DMS 273 treated with DMSO at 0.1 percent for 48 hours (cell line): ENCODE measurements at places on chromosomes 1 and 21.
A peak's percentile ranks its signal among the peaks of the same experiment; 100 is the strongest.

DNA sequence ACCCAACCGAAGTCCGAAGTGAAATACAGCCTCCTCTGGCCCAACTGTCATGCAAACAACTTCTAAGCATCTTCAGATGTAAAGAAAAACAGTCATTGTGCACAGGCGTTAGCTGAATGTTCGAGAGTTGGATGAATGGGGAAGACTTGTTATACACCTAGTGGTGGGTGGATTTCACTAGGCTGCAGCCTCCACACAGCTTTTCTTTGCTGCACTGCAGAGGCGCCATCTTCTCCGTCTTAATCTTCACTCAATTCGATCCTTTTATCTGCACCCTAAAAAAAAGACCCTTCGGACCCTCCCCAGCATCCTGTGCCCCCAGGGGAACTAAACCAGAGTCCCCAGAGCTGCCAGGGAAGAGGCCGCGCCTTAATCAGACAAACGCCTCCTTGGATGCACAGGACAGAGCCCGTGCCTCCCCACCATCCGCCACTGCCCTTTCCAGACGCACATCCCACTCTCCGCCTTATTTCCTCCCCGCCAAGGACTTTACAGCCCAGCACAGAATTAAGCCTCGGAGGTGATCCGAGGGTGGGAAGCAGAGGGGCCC lies 1.4 kb downstream of the APP start:
- peak; percentile 43 for DNase-seq

GRCh38 chr1:169201084-169201619 lies 94.7 kb downstream of the ATP1B1 start:
- no peak for DNase-seq

DNA sequence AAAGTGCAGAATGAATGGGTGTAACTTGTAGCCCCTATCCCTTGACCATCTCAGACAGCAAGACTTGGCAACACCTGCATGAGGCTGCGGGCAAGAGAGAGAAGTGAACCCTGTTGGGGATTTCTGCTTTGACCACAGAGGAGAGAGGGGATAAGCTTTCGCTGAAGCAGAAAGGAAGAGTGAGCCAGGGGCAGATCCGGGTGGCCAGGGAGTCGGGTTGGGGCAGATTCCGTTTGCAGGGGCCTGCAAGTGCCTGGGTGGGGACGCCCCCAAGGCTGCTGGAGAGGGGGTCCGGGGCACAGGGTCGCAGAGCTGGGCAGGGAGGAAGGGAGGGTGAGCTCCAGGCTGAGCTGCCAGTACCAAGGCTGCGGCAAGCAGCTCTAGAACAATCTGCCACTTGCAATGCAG lies 25.3 kb upstream of the PIK3CD start:
- no peak for DNase-seq

DNA sequence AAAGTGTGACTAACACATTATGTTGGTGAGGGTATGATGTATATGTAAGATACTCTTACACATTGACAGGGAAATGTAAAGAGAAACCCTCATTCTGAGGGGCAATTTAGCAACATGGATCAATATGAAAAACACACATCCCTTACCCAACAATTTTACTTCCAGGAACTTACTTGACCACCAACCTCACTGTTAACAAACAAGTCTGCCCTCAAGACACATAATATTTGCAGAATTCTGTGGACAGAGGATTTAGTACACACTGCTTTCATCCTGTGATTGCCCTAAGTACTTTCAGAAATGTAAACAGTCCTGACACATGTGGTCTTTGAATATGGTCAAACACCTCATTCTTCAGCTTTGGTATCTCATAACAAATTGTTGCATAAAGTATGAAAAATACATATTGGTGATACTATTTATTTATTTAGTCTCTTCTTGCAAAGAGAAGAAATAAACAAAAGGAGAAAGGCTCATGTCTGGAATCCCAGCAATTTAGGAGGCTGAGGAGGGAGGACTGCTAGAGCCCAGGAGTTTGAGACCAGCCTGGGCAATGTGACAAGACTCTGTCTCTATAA lies 6.9 kb downstream of the USP48 start:
- no peak for DNase-seq
